ENCODE measurements at places on chromosomes 5 and 9.

GRCh38 chr9:77563174-77563573 lies 84.9 kb downstream of the GNA14 start:
- H3K4me3 ChIP-seq, result no peak overlapping the region
- H3K36me3 ChIP-seq, result no peaks in the 10 kb centered on the region
- no peaks in the 10 kb centered on the region for H3K27me3 ChIP-seq
- no peaks in the 10 kb centered on the region for H3K4me1 ChIP-seq

DNA sequence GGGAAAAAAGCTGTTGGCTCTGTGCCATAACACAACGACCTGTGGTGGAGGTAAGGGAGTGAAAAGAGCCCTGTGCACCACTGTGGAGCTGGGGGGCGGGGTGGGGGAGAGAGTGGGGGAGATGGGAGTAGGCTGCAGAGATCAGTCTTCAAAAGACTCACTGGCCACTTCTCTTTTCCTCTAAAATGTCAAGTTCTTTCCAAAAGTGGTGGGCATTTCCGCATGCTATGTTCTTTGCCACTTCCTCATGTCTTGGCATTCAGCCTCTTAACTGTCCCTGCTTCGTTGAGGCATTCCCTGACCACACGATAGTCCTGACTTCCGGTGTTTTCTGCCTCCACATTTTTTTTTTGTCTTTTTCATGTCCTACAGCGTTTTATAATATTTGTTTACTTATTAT lies 2.4 kb upstream of the PPP2R2B start:
- H3K27ac ChIP-seq, result no peak overlapping the region
- H3K36me3 ChIP-seq, result no peaks in the 10 kb centered on the region
- H3K27me3 ChIP-seq, result peaks cover 17% of the 10 kb centered on the region
- DNase-seq, result no peak

GRCh38 chr5:178176791-178177190 lies 10.4 kb downstream of the GMCL2 start:
- H3K27ac ChIP-seq, result no peak overlapping the region
- H3K27me3 ChIP-seq, result no peaks in the 10 kb centered on the region
- H3K36me3 ChIP-seq, result no peaks in the 10 kb centered on the region
- H3K4me1 ChIP-seq, result peaks cover under 1% of the 10 kb centered on the region
- no peak overlapping the region for H3K4me3 ChIP-seq
- DNase-seq, result no peak

- no peak for DNase-seq
- no peak overlapping the region for H3K27ac ChIP-seq
- H3K36me3 ChIP-seq, result 0 out of 2 replicates have a peak, but pooled peaks cover 4% of the 10 kb centered on the region
- H3K4me3 ChIP-seq, result peak overlapping the region; percentile 60
- no peaks in the 10 kb centered on the region for H3K27me3 ChIP-seq
These were observed 1.0 kb downstream of the FAM200C start for GRCh38 chr5:160398806-160399205.

- H3K36me3 ChIP-seq, result no peaks in the 10 kb centered on the region
- H3K4me1 ChIP-seq, result no peaks in the 10 kb centered on the region
- no peak overlapping the region for H3K27ac ChIP-seq
- H3K27me3 ChIP-seq, result no peaks in the 10 kb centered on the region
- no peak overlapping the region for H3K4me3 ChIP-seq
- DNase-seq, result no peak
These were observed 72.7 kb upstream of the IER5L start for GRCh38 chr9:129250786-129251185.

DNA sequence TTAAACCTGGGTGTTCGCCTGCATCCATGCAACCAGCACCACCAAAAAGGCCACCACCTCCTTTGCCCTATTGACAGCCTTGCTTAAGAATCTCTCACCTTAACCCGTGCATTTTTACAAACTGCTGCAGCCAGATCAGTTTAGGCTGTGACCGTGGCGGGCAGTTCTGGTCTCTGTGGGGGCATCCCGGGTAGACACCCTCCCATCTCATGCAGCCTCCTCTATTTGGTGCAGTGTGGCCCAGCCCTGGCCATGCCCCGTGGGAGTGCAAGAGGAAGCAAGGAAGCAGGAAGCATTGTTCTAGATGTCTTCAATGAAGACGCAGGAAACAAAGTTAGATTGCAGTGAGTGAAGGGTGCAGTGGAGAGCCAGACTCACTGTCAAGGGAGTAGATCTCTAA lies 108.8 kb upstream of the MVB12B start:
- DNase-seq, result no peak
- H3K27me3 ChIP-seq, result peaks cover 84% of the 10 kb centered on the region
- no peak overlapping the region for H3K27ac ChIP-seq
- no peak overlapping the region for H3K4me3 ChIP-seq
- no peaks in the 10 kb centered on the region for H3K4me1 ChIP-seq

GRCh38 chr9:4690144-4690543 lies 10.8 kb downstream of the CDC37L1 start:
- no peak for DNase-seq
- H3K27ac ChIP-seq, result no peak overlapping the region
- H3K27me3 ChIP-seq, result no peaks in the 10 kb centered on the region
- no peak overlapping the region for H3K4me3 ChIP-seq
- no peaks in the 10 kb centered on the region for H3K36me3 ChIP-seq

GRCh38 chr9:2230362-2230761 lies 215.2 kb downstream of the SMARCA2 start:
- H3K4me3 ChIP-seq, result no peak overlapping the region
- DNase-seq, result no peak
- no peak overlapping the region for H3K27ac ChIP-seq
- no peaks in the 10 kb centered on the region for H3K27me3 ChIP-seq
- H3K36me3 ChIP-seq, result no peaks in the 10 kb centered on the region
- peaks cover 7% of the 10 kb centered on the region for H3K4me1 ChIP-seq

DNA sequence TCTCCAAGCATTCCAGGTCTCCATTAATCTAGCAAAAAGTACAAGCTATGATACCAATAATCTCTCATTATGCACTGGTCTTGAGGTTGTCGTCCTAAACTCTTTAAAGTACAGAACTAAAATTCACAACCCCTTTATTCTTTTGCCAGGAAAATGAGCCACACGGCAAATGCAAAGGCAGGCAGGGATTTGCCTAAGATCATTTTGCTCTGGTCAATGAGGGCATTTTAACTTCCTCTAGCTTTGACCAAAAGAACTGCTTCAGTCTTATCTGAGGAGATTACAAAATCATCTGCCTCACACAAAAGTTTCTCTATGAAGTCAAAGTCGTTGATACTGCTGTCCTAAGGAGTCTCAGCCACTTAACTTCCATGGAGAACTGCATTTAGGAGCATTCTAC lies 51.8 kb downstream of the EPB41L4B start:
- no peak overlapping the region for H3K4me3 ChIP-seq
- no peak for DNase-seq
- H3K27me3 ChIP-seq, result no peaks in the 10 kb centered on the region
- H3K4me1 ChIP-seq, result no peaks in the 10 kb centered on the region

DNA sequence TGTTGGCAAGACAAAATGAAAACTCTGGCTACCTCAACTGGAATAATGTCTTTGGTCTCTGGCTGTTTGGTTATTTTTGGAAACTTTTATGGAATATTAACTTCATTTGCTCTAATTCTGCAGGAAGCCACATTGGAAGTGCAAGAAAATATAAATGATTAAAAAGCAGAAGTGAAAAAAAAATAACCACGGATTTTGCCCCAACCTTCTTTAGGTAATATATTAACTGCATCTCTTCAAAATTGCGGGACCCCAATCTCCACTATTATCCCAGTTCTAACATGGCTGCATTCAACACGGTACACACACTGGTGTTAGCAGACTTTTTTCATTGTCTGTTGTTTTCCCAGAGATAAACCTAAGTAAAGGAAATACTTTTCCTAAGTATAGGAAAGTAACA lies 23.0 kb downstream of the GLIS3 start:
- H3K36me3 ChIP-seq, result no peaks in the 10 kb centered on the region
- no peak for DNase-seq
- H3K4me3 ChIP-seq, result no peak overlapping the region

DNA sequence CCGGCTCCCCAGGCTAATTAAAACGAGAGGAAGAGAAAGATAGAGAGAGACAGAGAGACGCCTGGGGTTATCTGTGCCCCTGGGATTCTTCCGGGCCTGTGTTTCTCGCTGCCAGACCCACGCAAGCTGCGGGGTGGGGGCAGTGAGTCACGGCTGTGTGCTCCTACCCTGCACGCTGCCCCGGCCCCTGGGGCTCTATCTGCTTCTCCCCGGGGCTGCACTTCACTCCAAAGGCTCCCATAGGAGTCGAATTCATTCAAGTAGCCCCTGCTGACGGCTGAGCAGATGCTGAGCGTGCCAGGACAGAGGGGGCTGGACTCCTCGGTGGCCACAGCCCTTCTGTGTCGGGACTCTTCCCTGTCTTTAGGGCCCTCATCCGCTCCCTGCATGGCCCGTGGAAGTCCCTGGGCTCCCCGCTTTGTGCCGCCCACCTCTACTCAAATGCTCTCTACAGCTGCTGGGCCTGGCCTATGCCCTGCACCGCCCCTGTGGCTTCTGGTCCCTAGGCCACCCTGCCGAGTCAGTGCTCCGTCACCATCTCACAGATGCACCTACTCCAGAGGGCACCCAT lies 22.8 kb downstream of the SARDH start:
- no peak for DNase-seq
- H3K4me3 ChIP-seq, result no peak overlapping the region
- peaks cover 51% of the 10 kb centered on the region for H3K27me3 ChIP-seq
- H3K27ac ChIP-seq, result no peak overlapping the region

- no peak overlapping the region for H3K4me3 ChIP-seq
- H3K27ac ChIP-seq, result no peak overlapping the region
- H3K4me1 ChIP-seq, result no peaks in the 10 kb centered on the region
- H3K27me3 ChIP-seq, result no peaks in the 10 kb centered on the region
- H3K36me3 ChIP-seq, result no peaks in the 10 kb centered on the region
These were observed 1096.3 kb upstream of the DMAC1 start for GRCh38 chr9:8895861-8896224.

- no peak overlapping the region for H3K27ac ChIP-seq
- no peak for DNase-seq
- H3K4me3 ChIP-seq, result no peak overlapping the region
- no peaks in the 10 kb centered on the region for H3K4me1 ChIP-seq
- peaks cover 25% of the 10 kb centered on the region for H3K27me3 ChIP-seq
- no peaks in the 10 kb centered on the region for H3K36me3 ChIP-seq
These were observed 87.4 kb downstream of the SGCD start for GRCh38 chr5:156414391-156414790.

All from PC-9 (cell line).